ENCODE measurements at places on chromosomes 16 and 17.

DNA sequence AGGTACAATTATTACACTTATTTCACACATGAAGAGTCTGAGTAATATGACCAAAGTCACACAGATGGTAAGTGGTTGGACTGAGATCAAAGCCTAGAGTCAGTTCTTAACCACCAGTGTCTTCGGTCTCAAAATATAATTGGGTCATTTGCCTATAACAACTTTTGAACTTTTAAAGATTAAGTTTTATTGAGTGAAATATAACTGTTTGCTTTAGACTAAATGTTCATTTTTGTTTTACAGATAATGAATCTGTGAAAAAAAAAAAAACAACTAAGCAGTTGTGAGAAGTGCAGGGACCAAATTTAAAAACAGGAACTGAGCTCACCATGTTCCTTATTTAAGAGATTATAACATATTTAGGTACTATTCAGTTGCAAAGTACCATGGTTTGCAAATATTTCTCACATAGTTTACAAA lies 150.1 kb downstream of the ITFG1 start:
- DNase-seq: no peak

DNA sequence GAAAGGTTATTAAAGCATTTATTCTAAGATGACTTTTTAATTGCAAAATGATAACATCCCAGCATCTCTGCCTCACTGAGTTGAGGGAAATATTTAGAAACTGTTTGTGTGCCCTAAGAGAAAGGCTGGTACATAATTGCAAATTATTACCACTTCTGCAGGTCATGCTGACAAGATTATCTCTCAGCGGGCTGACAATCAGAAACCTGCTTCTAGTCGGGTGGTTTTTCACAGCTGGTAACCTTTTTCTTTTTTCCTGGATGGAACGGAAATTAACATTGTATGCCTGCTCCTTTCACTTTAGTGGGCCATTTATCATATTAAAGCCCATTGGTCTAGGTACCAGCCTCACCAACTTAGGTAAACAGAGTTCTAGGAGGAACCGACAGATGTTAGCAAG lies 17.0 kb upstream of the NUDT7 start:
- DNase-seq: no peak

DNA sequence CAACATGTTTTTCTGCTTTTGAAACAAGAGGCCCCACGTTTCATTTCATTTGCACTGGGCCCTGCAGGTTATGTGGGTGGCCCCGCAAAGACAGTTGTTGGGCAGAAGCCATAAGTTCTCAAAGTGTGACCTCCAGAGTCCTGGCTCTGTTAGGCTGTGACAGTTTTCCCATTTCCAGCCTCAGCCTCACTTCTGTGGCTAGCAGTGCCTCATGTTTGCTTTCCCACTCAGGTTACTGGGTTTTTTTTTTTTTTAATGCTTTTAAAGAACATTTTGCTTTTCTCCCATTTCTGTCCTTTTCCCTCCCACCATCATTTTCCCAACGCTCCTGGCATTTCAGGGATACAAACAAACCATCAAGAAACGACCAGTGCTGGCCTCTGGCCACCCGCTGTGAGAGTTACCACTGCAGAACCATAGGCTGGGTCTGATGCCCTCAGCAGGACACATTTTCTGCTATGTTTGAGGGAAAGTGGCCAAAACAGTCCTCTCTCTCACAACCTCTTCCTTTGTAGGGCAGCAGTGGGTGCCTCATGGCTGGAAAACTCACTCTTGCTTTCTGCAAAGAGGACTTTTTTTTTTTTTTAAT lies 159.0 kb upstream of the MPHOSPH6 start:
- no peak for DNase-seq

GRCh38 chr16:89115216-89115861 lies 21.7 kb downstream of the ACSF3 start:
- peak; percentile 83 for DNase-seq

- no peak for DNase-seq
Measured at GRCh38 chr16:12193692-12194091, 217.2 kb downstream of the SNX29 start.

DNA sequence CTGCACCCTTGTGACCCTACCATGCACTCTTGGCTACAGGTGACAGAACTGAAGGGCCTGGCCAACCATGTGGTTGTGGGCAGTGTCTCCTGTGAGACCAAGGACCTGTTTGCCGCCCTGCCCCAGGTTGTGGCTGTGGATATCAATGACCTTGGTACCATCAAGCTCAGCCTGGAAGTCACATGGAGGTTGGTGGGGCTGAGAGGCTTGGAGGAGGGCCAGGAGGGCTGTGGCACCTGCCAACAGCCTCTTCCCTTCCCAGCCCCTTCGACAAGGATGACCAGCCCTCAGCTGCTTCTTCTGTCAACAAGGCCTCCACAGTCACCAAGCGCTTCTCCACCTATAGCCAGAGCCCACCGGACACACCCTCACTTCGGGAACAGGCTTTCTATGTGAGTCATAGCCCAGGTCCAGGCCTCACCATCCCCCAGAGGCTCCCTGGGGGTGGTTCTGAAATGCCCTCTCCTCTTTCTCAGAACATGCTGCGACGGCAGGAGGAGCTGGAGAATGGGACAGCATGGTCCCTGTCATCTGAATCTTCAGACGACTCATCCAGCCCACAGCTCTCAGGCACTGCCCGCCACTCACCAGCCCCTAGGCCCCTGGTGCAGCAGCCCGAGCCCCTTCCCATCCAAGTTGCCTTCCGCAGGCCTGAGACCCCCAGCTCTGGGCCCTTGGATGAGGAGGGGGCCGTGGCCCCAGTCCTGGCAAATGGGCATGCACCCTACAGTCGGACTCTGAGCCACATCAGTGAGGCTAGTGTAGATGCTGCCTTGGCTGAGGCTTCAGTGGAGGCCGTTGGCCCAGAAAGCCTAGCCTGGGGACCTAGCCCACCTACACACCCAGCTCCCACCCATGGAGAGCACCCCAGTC lies 13.0 kb downstream of the RIPOR1 start:
- DNase-seq: no peak

- DNase-seq: no peak
Measured at GRCh38 chr16:30656974-30657865, 1.0 kb upstream of the FBRS start.

DNA sequence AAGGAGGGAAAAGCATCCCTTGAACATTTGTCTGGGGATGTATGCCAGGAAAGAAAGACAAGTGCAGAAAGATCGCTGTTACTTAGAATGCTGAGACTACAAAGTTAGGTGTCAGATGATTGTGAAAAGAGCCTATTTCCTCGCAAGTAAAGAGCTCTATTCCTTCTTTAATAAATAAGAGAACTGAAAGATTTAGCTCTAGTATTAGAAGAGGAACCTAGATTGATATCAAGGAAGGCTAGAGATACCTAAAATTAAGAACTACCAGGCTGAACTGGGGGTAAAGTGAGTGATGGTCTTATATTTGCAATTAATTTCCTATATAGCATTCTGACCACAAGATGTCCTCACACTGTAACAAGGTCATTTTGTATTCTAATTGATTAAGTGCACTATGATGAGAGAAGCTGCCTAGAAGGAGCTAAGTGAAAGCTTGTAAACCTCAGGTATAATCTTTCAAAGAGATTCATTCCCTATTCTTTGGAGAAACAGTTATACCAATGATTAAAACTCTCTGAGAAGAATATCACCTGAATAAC lies 62.3 kb downstream of the SSH2 start:
- DNase-seq: no peak

DNA sequence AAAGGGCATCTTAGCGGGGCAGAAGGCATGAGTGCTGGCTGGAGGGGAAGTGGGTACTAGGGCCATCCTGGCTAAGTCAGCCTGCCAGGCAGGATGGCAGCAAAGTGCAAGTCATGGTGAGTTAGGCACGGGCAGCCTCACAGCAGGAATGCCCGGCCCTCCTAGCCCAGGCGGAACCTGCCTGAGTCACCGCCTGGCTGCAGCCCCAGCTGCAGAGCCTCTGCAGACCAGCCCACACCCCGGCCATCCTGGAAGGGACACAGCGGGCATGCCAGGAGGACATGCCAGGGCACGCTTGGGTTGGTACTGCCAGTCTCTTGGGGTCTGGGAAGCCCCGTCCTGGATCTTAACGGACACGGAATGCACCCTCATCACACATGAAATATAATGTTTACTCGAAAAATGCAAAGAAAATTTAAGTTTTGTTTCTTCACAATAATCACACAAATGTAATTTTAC lies 5.0 kb upstream of the ALDH3A1 start:
- DNase-seq: no peak

- DNase-seq: no peak
Measured at GRCh38 chr16:15613676-15614075, 29.3 kb downstream of the MARF1 start.

DNA sequence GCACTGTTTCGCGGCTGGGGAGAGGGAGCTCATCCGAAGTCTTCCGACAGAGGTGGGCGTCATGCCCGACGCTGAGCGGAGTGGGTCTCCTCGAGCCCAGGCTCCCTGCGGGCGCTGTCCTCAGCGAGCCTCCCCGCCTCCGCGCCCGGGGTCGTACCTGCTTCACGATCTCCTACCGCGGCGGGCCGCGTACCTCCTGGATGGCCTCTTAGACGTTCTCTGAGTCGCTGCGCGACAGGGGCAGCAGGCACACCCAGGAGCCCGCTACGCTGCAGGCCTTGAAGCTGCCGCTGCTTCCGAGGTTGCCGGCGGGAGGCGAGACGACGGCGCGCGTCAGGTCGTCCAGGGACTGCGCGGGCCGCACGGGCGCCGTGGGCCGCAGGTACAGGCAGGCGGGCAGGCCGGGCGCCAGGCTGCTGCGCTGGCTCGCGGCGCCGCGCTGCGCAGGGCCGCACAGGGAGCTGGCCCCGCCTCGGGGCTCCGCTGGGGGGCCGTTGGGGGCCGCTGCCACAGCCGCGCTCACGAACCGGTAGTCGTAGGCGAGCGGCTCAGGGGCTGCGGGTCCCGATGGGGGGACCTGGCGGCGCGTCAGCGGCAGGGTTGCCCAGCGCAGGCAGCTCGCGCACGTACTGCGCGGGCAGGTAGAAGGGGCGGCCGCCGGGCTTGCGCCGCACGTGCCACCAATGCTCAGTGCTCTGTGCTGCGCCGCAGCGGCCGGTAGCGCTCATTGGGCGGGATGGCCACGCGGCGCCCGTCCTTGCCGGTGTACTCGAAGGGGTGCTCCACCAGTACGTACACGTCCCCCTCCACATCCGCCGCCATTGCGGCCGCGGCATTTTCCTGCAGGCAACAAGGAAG lies 116.4 kb upstream of the SMURF2 start:
- DNase-seq: no peak

DNA sequence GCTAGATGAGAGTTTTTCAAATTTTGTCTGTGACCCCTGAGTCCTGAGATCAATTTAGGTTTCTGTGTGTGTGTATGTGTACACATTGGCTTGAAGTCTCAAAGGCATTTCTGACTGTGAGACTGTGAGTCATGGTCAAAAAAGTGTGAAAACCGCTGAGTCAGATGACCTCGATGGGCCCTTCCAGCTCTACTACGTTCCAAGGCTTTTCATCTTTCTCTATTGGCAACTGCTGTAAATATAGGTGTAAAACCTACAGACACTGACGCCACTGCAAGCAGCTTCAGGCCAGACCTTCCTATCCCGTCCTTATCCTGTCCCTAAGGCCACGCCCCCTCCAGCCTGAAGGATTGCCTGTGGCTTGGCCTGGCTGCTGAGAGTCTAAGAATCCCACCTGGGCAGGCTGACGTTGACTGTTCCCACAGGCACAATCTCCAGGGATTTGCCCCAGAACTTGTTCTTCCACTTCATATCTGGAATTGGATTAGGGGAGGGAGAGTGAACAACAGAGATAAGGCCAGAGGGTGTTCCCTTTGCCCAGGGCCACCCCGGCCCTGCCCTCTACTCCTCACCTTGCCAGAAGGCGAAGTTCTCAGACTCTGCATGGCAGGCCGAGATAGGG lies 11.3 kb downstream of the OSBPL7 start:
- no peak for DNase-seq

DNA sequence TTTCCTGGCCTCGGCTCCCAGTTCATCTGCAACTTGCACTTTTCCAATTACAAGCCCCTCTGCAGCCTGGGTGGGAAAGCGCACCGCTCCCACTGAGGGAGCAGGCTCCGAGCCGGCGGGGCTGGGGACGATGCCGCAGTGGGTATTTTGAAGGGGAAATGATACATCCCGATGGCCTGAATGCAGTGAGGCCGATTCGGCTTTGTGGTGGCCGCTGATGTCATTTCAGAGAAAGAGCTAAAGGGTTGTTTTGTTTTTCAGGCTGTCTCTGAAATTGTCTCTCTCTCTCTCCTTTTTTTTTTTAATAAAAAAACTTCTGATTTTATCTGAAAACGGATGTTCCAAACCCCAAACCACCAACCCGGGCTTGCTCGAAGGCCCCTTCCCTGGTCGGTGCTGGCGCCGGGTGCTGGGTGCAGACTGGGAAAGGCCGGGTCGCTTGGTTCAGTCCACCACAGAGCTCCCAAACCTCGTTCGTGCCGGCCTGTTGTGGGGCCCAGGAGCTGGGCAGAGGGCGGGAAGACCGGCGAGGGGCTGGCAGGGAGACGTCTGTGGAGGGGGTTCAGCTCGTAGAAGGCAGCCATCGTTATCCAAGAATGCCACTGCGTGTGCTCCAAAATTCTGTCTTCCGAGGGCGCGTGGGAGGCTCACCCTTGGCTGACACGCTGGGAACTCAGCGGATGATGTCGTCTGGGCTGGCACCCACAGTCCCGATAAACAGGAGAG lies 102.8 kb downstream of the FOXL1 start:
- no peak for DNase-seq

GRCh38 chr16:88638323-88639230 lies at the start of gene IL17C:
Gene IL17C, plus strand, starts transcription at chr16:88638572. Its CDS starts 70 bp downstream, at chr16:88638642.
- DNase-seq: no peak

DNA sequence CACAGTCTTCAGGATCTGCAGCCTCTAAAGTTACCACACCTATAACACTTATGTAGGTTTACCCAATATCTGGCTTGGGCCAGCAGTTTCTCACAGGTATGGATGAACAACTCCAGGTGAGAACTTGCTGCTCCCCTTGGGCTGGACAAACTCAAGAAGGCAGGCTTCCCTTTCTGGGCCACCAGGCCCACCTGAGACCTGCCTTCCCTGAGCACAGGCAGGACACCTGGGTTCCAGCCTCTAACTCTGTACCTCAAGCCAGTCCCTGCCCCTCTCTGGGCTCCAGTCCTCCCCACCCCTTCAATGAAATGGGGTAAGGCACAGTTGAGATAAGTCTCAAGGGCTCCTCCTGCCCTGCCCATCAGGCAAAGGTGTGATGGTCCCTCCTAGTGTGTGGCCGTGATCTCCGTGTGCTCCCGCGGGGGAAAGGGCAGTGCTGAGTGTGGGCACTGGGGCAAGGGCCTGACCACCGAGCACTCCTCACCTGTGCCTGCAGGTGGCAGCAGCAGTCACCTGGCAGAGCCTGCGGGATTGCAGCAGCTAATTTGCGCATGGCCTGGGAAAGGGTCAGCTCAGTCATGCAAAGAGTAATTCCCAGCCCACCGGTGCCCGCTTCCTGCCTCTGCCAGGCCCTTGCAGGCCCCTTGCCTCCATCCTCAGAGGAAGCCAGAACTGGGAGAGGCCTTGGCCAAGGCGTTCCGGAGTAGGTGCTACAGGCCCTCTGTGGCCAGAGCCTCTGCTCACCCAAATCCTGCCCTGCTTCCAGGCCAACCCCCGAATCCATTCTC lies 28.2 kb upstream of the ADGRG1 start:
- DNase-seq: no peak

- no peak for DNase-seq
Measured at GRCh38 chr17:47813512-47814031, 8.0 kb downstream of the OSBPL7 start.

Data from CMK (cell line).